NCI-H526 treated with DMSO at 0.1 percent for 48 hours (cell line): ENCODE measurements at places on chromosomes 4 and X.
A peak's percentile ranks its signal among the peaks of the same experiment; 100 is the strongest.

DNA sequence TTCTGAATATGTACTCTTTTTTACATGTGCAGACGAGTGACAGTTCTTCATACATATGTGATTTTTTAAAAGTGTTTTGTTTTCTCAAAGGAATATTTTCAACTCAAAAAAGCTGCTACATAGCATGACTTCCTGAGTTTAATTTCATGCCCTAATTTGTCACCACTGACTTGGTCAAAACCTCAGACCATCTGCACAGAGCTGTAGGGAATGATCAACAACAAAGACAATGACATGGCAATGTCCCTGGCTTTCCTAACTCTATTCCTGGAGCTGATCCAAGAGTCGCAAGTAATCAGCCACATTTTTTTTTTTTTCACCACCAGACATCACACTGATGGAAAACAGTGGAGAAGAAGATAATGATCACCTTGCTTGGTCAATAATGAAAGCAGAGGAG, 97.7 kb downstream of the TMA16 start:
- no peak for DNase-seq

DNA sequence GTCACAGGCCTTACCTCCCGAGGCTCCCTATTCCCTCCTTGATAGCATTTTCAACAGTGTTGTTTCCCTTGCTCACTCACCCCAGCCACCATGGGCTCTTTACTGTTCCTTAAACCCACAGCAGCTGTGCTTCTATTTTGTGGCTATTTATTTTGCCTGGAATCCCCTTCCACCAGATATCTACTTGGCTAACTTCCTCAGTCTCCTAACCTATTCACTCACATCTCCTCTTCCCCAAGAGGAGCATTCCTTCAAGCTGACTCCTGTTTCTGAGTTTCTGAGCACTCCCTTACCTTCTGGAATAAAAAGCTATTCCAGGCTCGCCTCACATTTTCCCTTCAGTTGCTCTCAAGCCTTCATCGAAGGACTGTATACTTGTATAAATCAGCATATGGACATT, 50.5 kb downstream of the CXCL1 start:
- no peak for DNase-seq

GRCh38 chr4:183080372-183081115, 18.5 kb upstream of the WWC2 start:
- no peak for DNase-seq

DNA sequence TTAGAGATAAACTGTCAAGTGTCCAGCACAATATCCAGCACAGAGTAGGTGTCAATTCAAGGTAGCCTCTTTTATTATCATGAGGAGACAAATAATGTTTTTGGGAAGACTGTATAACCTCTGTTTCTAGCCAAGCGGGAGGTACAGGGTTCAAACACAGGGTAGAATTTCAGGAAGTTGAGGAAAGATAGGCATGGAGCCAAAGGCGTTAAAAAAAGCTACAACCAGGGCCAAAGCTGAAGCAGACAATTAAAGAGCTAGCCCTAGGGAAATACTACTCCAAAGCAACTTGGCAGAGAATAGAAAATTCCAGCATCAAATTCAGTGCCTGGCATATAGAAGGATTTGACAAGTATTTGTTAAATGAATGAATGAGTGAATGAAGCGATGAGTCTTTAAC, 40.0 kb upstream of the CASK start:
- DNase-seq = no peak

- DNase-seq = no peak
Observed at GRCh38 chr4:89026542-89026941, 30.4 kb downstream of the FAM13A start.

- DNase-seq = no peak
Observed at GRCh38 chrX:81355436-81355835, 153.5 kb downstream of the SH3BGRL start.

DNA sequence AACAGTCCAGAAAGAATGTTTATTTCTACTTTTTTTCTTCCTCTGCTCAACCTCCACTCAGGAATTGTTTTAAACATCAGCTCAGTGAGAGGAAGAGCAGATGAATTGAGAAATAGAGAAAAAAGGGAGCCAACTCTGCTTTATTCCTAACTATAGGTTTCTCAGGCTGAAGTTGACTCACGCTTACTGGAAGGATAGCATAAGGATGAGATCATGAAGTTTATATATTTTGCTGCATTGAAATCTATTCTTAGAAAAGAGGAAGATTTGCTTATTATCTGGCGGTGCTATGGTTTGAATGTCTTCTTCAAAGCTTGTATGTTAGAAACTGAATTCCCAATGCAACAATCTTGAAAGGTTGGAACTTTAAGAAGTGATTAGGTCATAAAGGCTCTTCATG, 1673.4 kb upstream of the PCDH7 start:
- no peak for DNase-seq

DNA sequence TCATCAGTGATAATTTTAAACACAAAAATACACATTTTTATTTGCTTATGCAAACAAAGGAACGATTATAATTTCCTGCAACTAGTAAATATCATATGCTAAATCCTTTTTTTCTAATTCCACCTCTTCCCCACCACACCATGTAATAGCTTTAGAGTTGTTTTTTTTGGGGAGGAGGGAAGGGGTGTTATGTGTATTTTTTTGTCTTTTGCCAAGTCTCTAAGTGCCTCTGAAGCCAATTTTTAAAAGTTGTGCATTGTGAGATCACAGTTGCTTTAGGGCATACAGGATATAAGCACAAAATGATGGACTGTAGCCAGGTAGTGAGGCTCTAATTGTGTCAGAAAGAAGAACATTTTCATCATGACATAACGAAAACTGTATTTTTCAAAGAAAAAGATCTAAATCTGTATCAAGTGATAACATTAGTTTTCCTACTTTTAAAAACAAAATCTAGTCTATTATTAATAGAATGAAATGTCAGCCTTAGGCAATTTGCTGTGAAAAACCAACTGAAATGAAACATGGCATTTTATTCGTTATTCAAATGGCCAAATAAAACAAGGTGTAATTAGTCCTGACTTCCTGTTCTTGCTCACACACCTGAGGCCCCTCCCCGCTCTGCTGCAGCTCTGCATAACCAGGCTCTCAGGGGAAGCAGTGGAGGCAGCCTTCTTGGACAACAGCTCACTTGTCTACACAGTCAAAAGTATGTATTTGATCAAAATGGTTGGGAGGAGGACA, 157.4 kb downstream of the PALLD start:
- peak; percentile 83 for DNase-seq

DNA sequence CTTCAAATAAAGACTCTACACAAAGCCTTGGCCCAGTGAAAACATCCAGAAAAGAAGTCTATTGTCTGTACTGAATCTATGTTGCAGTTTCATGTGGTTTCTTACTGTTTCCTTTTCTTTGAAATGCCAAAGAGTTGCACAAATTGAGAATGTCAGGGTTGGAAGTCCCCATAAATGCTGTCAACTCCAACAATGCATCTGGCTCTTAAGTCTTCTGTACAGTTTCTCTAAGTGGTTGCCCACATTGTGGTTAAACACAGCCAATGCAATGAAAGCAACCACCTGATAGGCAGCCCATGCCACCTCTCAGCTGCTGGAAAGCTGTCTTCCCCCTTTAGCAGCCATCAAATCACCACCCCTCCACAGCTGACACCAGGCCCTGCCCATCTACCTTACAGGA, 67.2 kb upstream of the C1GALT1C1 start:
- DNase-seq = no peak

DNA sequence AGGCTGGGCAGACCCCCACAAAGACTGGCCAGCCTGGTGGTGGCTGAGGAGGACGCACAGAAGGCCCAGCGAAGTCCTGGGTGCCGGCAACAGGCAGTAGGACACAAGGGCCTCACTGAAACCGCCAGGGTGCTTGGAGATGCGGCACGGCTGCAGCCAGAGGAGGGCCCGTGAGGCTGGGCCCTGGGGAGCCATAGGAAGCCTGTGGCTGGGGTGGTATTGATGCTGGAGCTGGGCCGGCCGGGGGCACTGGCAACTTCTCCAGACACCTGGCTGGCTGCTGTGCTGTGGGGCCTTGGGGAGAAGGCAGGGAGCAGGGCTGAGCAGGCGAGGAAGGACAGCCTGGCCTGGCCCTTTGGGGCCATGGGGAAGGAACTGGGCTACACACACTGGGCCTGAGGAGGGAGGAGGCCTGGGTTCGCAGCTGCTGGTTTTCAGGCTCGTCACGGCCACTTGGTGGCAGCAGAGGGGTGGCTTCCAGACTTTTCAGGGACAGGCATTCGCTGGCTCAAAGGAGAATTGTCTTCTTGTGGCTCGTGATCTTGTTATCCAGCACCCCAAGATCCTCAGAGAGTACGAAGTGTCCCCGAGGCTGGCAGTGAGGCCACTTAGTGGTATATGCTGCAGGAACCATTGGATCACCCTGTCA, 37.2 kb downstream of the ATP2B3 start:
- no peak for DNase-seq

DNA sequence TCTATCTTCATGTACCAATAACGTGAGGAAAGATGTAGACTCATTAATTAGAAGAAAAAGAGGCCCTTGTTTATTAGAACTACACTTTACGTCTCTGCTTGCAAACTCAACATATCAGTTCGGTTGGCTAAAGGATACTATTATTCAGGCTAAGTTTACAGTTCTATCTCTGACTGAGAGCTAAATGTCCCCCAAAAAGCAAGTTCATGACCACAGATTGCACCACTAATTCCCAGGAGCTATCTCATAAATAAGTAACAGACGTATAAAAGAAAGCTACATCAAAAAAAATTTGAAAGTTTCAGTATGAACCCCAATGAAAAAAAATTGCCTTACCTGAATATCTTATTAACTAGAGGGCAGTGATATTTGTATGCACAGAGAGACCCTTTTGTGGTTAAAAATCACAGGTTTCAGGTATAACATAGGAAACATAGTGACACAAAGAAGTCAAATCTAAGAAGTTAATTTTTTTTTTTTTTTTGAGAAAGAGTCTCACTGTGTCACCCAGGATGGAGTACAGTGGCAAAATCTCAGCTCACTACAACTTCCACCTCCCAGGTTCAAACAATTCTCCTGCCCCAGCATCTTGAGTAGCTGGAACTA, 128.9 kb downstream of the MAB21L2 start:
- no peak for DNase-seq

- no peak for DNase-seq
Observed at GRCh38 chr4:145795521-145795920, 115.6 kb downstream of the C4orf51 start.

GRCh38 chr4:184826691-184827270, 1.0 kb upstream of the ACSL1 start:
- no peak for DNase-seq

- DNase-seq = peak; percentile 31
Observed at GRCh38 chrX:130171446-130172126, at the start of gene RAB33A. Gene RAB33A, plus strand, starts transcription at chrX:130171962. Its CDS starts 101 bp downstream, at chrX:130172063.

DNA sequence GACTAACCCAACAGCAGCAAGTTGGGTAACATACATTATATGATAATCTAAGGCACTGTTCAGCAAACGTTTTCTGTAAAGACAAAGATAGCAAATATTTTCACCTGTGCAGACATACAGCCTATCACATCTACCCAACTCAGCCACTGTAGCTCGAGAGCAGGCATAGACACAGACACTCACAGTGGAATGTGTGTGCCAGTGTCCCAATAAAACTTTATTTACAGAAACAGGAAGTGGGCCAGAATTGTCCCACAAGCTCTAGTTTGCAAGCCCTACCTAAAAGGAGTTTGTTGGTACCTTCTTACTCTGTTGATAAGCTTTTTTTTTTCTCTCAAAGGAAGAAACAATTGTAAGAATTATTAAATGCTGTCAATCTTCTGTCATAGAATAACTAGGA, 11.9 kb upstream of the FAM9A start:
- DNase-seq = no peak

DNA sequence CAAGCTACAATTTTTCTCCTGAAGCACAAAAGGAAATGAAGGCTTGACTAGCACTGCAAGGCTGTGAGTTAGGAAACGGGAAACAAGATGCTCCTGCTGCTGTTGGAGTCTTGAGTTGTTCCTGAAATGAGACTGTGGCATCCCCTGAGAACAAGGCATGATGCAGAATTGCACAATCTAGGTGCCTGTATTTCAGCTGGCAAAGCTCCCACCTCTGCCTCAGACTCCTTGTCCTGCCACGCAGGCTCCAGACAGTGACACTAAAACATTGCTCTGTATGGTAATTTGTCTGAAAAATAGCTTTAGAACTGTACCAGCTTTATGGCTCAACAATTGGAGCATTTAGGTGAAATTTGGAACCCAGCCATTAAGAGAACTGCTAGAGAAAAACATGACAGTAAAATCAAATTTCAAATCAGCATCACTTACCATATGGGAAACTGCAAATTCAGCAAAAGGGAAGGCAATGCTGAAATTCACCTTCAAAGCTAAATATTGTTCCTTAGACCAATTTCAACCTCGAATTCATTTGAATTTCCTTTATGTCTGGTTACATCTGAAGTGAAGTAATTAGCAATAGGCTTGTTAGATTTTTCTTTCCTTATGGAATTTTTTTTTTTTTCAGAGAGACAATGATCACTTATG, 103.4 kb downstream of the MFAP3L start:
- no peak for DNase-seq

GRCh38 chr4:11130195-11130970, 298.3 kb downstream of the HS3ST1 start:
- no peak for DNase-seq

DNA sequence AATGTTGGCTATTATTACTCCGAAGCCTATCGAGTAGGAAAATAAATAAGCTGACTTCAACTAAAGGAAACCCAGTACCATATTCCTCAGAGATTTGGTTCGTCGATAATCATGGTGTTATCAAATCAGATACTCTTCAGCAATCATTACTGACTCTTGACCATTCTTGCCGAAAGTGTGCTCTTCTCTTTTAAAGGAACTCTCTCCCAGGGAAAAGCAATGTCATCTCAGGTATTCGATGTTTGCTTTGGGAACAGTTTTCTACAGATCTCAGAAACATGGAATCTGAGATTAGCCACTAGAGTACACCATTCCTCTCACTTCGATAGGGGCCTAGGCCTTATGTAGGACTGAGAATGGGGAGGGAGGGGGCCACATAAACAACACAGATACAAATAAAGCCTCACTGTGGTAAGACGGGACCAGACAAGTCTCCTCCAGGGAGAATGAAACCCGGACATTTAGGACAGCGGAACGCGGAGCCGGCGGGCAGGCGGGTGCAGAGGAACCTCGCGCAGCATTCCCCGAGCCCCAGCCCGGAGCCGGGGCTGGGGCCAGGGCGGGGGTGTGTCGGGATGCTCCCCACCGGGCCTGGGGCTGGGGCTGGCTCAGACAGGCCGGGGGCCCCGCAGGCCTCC, 581 bp downstream of the DNAJB14 start:
- DNase-seq = no peak

- DNase-seq = no peak
Observed at GRCh38 chr4:42824278-42824977, 68.1 kb upstream of the GRXCR1 start.

- DNase-seq = no peak
Observed at GRCh38 chrX:14064626-14065432, 35.1 kb upstream of the GEMIN8 start.

GRCh38 chr4:6500481-6501140, 28.2 kb upstream of the PPP2R2C start:
- DNase-seq = no peak

DNA sequence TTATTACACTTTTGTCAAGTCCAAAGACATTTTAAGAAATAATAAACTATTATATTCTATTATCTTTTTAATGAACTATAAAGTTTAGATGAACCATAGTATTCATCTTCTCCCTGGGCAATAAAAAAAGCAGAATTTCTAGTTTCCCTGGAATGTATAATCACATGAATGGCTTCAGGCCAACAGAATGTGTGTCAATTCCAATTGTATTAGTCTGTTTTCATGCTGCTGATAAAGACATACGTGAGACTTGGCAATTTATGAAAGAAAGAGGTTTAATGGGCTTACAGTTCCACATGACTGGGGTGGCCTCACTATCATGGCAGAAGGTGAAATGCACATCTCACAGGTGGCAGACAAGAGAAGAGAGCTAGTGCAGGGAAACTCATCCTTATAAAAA, 70.7 kb upstream of the ANXA10 start:
- DNase-seq = no peak
